ENCODE measurements at places on chromosomes 2 and 18.

DNA sequence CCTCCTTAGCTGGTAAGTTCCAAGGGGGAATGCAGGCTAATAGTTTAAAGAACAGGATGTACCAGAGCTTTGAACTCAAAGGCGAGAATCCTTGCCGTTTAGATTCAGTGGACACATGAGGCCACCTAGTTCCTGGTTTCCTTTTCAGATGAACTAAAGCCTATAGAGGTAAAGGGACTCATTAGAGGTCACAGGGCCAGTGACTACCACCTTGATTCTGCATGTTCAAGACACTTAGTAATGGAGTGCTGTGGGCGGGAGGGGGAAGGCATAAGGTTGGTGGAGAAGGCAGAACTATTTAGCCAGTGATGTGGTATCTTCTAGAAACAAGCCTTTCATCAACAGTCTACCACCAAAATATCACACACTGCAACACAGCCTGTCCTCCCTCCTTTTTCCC lies 47.9 kb downstream of the ARHGEF33 start:
- no peak for DNase-seq

GRCh38 chr2:24986372-24986771 lies 14.6 kb upstream of the DNAJC27 start:
- DNase-seq, result no peak

GRCh38 chr2:39234754-39235153 lies 9.0 kb downstream of the CDKL4 start:
- DNase-seq, result no peak

DNA sequence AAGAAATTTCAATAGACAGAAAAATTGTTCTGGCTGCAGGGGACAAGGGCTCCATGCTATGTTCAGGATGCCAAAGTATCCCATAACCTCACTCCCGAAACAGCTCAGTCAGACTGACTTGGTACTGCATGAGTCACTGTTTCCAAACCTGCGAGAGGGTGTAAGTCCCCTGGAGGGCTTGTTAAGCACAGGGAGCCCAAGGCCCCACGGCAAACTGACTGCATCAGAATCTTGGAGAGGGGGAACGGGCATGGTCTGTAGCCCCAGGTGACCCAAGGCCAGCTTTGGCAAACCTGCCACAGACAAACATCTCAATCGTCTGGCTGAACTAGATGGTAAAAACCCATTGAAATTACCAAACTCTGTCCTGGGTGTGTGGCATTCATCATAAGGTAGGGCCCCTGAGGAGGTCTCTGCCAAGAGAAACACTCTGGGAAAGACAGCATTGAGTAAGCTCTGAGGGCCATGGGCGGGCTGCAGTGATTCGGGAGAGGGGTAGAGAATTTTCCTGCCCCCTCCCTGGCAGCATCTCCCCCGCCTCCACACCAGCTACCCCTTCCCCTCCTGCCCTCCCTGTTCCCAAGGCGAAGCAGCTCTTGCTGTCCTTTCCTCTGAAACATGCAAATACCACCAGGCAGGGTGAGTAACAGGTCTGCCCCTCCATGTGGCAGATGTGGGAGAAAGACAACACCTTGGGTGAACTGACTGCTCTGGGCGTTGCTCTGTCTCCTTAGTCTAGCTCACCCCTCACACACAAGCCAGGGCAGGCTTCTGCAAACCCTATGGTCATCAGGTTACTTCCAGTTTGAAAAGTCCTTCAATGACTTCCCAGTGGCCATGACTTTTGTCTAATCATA lies 274.7 kb upstream of the SIX2 start:
- peak; percentile 56 for DNase-seq

DNA sequence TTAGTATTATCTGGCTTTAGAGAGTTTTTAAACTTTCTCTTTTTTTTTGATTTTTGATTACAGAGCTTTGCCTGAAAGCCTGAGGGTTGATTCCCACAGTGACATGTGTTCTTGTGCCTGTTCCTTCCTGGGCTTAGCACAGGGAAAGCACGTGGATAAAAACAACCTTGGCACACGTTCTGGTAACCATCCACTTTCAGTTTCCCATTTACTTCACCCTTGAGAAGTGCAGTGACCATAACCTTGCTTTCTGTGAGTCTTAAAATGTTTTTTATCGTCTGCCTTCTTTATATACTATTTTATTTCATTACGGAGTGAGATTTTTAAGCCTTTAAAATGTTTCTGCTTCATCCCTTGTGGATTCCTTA lies 11.5 kb downstream of the CD226 start:
- DNase-seq, result no peak

GRCh38 chr2:241894056-241894641 lies 24.6 kb downstream of the RTP5 start:
- no peak for DNase-seq

GRCh38 chr18:2979129-2979528 lies 33.8 kb downstream of the LPIN2 start:
- DNase-seq, result peak; percentile 19

DNA sequence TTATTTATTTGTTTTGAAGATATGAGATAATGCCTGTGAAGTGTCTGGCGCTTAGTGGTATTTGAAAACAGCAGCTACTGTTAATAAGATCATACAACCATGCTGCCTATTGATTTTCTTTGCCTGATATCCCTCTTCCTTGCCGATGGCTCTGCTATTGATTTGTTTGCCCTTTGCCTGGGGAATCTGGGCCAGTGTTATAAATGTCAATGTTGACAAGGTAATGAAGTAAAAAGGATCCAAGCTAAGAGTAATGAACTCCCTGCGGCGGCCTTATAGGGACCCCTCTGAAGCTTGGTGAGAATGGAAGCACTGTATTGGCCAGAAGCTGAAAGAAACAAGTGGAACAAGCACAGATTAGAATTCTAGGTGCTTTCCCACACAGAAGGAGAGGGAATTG lies 854.6 kb downstream of the CNTNAP5 start:
- DNase-seq, result no peak

DNA sequence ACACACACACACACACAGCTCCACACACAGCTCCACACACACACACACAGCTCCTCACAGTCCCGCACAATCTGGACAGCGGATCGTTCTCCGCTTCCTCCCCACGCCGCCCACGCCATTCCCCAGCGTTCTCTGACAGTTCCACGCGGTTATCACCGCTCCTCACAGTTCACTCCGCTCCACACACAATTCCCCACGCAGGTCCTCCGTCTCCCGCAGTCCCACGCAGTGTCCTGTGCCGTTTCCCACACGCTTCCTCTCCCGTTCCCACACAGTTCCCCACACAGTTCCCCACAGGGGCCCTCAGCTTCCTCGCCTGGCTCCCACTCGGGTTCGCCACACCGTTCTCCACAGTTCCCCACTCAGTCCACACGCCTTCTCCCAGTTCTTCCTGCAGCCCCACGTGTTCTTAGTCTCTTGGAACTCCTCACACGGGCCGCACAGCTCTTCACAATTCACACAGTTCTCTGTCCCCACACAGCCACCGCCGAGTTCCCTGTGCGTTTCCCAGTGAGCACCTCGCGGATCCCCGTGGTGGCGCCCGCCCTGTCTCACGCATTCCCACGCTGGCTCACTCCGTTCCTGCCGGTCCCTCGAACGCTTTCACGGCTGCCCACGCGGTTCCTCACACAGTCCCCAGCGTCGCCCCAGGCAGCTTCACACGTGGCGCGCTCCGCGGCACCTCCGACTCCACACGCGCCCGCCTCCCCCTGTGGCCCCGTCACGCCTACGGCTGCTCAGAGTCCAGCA lies 38.4 kb downstream of the KIF1A start:
- no peak for DNase-seq

GRCh38 chr2:80461505-80462197 lies 157.1 kb upstream of the LRRTM1 start:
- no peak for DNase-seq

DNA sequence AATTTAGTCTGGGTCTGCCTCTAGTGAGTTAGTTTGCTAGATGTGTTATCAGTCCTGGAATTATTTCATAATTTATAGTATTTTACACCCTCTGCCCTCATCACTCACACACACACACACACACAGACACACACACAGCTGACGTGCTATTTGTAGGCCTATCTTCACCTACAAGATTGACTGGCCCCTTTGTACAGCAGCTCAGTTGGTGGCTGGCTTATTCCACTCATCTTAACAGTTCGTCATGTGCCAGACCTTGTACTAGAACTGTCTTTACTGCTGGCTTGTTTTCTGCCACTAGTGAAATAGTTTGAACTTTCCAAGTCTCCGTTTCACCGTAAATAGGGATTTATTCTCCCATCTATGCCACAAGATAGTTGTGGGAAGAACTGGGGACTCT lies 21.3 kb downstream of the CENPO start:
- no peak for DNase-seq

- DNase-seq, result no peak
Measured at GRCh38 chr18:5447442-5447841, 96.4 kb downstream of the EPB41L3 start.

- no peak for DNase-seq
Measured at GRCh38 chr2:173218326-173219056, 136.2 kb upstream of the CDCA7 start.
